ENCODE measurements at places on chromosomes 6 and 20.

GRCh38 chr6:45586216-45587171, 208.8 kb upstream of the SUPT3H start:
- DNase-seq = peak; percentile 25

- no peak for DNase-seq
Observed at GRCh38 chr20:24662752-24663365, 193.4 kb downstream of the SYNDIG1 start.

- DNase-seq = no peak
Observed at GRCh38 chr20:61731363-61732181, 334.1 kb downstream of the TAF4 start.

DNA sequence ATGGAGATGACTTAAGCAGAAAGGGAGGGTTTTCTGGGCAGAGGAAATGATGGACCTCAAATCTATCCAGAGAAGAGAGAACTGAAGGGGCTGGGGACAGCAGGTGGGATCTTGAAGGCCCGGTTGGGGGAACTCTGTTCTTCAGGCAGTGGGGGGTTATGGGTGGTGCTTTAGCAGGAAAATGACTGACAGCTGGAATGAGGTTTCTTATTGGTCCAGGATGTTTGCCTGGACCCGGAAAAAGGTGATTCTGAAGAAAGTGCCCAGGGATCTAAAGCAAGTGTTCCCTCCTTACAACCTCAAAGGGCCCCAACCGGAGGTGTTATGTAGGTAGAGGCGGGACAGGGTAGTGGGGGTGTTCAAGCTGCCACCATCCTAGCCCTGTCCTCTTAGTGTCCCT, 11.3 kb upstream of the LKAAEAR1 start:
- no peak for DNase-seq
